ENCODE measurements at places on chromosomes 2 and 18. TPM values are rescaled to one million over a fixed set of nuclear protein-coding genes. Genes with fewer than 3 reads are reported as not detected.

DNA sequence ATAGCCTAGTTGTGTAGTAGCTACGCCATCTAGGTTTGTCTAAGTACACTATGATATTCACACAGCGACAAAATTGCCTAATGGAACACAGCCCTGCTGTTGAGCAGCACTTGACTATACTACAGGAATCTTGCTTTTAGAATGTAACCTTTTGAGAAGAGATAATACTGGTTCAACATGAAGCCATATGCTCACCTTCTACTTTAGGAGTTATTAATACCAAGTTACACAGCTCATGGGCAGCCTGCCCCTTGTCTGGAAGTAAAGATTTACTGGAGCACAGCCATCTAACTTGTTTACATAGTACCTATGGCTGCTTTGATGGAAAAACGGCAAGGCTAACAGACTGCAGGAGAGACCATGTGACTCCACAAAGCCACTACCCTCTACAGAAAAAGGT, 174.8 kb downstream of the DYM start:
- DNase-seq: no peak

DNA sequence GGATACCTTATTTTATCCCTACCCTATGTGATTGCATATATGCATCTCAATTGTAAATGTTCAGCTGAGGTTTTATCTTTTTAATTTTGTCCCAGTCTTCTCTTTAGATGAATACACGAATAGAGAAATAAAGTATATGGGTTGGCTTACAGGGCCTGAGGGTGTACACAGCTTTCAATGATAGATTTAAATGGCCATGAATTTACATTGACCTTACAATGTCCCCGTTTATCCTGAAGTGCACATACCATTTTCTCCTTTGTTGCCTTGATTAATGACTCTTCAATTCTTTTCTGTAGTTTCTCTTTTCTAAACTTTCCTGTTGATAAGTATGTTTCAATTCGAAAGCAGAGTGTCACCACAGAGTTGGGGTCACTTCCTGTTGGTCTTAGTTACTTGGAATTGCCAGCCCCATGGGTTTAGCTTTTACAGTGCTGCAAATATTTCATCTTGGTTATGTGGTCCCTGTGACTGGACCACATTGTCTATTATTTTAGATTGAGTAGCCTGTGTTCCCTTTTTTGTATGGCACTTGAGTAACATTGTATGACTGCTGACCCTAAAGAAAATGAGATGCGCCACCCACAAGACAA, 1616.3 kb upstream of the ACVR2A start:
- no peak for DNase-seq

Gene UCN
- total RNA-seq: 8.0 TPM

- peak; percentile 35 for DNase-seq
Measured at GRCh38 chr2:237165405-237166276, 80.0 kb downstream of the COPS8 start.

Gene OR6B2
- not detected for total RNA-seq

DNA sequence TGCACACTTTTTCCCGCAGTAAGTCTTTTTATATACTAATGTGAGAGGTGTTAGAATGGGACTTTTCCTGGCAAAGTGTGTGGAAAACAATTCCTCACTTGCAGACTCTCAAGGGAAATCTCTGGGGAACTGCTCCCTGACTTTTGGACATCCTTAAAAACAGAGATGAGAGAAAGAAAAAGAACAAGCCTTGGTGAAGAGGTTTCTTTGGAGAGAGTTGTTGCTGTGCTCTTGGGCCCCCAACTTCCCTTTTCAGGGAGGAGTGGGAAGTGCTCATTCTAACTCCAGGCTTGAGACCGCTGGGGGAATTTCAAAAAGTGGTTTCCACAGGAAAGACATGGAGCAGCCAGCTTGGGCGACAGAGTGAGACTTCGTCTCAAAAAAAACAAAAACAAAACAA, 142.6 kb upstream of the SPRED2 start:
- no peak for DNase-seq

Gene STPG4
- 10.6 TPM for total RNA-seq

DNA sequence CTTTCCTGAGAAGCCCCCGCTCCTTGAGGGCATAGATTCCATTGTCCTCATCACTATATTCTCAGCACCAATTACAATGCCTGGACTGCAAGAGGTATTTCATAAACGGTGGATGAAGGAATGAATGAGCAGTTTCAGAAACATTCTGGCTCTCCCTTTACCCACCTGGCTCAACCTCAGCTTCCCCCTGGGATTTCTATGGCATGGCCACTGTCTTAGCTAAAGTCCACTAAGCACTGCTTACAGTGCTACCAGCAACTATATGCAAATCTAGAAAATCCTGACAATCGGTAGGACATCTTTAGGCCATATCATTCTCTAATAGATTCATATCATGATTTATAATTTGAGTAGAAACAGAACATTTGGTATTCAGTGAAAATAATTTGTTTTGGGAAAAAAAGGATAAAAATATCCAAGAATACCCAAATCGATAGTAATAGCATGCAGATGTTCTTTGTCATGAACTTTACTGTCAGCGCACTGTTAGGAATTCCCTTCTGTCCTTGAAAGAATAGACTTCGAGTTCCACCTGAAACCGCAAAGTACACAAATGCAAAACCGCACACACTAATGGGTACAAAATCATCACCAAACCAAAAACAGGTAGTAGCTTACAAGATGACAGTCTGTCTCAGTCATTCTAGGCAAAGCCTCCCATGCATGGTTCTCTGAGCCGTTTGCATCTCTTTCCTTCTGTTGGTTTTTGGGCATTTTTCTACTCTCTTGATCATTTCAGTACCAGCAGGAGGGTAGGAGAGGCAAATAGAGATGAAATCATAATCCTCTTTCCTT, 303.6 kb upstream of the ID2 start:
- no peak for DNase-seq

Gene UGT1A3
- not detected for total RNA-seq

Gene PSMA8
- not detected for total RNA-seq

DNA sequence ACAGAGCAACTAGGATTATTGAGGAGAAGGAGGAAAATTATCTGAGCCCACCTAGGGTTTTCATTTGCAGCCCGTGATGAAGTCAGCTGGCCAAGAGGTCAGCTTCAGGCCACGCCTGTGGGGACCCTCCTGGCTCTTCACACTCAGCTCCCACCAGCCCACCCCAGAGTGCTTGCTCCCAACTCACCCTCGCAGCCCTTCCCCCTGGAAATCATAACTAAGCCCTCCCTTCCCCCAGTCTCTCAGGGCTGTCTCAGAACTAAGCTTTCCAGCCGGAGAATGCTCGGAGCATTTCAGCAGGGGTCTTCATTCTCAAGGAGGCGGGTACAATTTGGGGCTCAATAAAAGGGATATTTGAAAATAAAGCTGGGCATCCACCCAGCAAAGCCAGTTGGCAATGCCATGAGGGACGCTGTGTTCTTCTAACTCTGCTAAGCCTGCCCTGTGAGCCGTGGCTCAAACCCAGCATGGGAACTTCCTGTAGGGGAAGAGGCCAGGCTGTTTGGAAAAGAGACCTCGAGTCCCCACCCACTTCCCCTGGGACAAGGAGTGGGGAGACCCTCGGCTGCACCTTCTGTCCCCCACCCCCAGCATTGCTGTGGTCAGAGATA, 194.9 kb downstream of the CTIF start:
- DNase-seq: no peak

GRCh38 chr2:107064750-107065149, 178.8 kb upstream of the ST6GAL2 start:
- DNase-seq: no peak

- no peak for DNase-seq
Measured at GRCh38 chr2:233079473-233079877, 19.3 kb downstream of the INPP5D start.

Gene CCDC148
- total RNA-seq: 0.59 TPM

DNA sequence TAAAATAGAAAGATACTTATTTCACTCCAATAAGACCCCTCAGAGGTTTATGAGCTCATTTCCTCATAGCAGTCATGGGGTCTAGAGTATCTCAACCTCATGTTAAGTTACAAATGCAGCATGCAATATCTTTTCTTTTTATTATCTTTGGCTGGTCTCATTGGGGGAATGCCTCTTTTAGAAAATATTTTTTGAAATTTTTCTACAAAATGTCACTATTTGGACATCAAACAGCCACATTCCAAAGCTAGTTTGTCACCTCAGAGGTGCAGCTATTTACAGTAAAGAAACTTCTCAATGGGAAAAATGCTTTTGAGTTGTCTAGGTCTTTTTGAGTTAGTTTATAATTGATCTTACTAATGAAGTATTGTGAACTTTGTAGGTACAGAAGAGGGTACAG, 370.7 kb upstream of the LRATD1 start:
- DNase-seq: no peak

DNA sequence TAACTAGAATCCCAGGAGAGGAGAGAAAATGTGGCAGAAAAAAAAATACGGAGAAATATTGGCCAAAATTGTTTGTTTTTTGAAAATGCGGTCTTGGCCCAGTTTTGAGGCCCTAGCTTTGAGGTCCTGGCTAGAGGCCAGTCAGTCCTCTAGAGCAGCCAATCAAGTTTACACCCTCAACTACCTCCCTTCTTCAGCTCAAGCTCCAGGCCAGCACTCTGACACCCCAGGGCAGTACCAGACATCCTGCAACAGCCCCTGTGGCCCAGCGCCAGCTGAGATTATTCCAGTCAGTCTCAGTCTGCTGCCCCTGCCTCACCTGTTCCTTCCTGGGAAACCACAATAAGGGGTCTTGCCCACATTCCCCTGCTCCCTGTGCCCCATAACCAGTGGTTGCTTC, 107.7 kb downstream of the UGGT1 start:
- no peak for DNase-seq

Gene CAVIN2
- total RNA-seq: 0.27 TPM

Gene SULT1C4
- not detected for total RNA-seq

DNA sequence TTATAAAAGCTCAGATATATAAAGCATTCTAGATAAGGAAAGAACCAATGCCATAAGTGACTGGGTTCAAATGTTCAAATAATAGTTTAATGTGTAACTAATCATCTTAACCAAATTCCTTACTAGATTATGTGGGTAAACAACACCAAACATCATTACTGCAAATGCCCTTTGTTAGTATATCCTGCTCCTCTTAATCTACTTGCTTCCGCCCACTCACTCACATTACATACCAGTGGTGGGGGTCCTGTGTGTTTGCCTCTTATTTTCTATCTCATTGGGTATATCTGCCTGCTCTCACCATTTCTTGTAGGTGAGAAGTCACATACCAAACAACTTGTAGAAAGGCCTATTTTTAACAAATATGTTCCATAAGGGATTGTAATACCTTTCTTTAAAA, 562.1 kb downstream of the NRXN1 start:
- DNase-seq: no peak

Gene FLACC1
- 0.74 TPM for total RNA-seq

Gene MC5R
- total RNA-seq: not detected

Measured in HCT116 (cell line).